Muscle of leg (tissue), 16 donors: ENCODE measurements at places on chromosomes 4 and X. TPM values are rescaled to one million over a fixed set of nuclear protein-coding genes. Genes with fewer than 3 reads are reported as not detected.

DNA sequence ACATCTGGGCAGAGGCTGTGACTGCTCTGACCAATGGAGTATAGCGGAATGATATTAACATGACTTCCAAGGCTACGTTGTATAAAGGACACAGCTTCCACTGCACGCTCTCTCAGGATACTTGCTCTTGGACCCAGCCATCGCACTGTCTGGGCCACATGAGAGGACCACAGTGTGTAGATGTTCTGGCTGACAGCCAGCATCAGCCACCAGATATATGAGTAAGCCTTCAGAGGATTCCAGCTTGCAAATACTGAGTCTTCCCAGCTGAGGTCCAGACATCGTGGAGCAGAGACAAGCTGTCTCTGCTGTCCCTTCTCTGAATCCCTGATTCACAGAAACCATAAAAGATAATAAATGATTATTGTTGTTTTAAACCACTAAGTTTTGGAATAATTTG lies 146.8 kb upstream of the USP9X start:
- no peak overlapping the region for H3K4me3 ChIP-seq
- no peaks in the 10 kb centered on the region for H3K36me3 ChIP-seq
- peaks cover 6% of the 10 kb centered on the region for H3K27me3 ChIP-seq
- peak overlapping the region; percentile 5 for H3K27ac ChIP-seq
- H3K4me1 ChIP-seq: peaks cover 7% of the 10 kb centered on the region
- DNase-seq: peak; percentile 42

- no peaks in the 10 kb centered on the region for H3K36me3 ChIP-seq
- no peaks in the 10 kb centered on the region for H3K27me3 ChIP-seq
- no peak overlapping the region for H3K27ac ChIP-seq
- DNase-seq: no peak
- H3K4me1 ChIP-seq: no peaks in the 10 kb centered on the region
- no peak overlapping the region for H3K4me3 ChIP-seq
Measured at GRCh38 chr4:74615411-74615810, 170.5 kb downstream of the AREG start.

DNA sequence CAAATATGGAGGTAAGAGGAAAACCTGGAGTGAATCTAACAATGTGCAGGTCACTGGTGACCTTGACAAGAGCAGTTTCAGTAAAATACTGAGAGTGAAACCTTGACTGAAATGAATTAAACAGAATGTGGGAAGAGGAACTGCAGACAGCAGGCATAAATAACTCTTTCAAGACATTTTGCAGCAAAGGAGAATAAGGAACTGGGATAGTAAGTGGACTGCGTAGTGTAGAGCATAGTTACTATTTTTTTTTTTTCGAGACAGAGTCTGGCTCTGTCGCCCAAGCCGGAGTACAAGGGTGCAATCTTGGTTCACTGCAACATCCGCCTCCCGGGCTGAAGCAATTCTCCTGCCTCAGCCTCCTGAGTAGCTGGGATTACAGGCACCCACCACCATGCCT lies 24.0 kb downstream of the RBMX start:
- peak; percentile 17 for DNase-seq
- no peaks in the 10 kb centered on the region for H3K27me3 ChIP-seq
- no peak overlapping the region for H3K4me3 ChIP-seq
- no peak overlapping the region for H3K27ac ChIP-seq
- peaks cover 15% of the 10 kb centered on the region for H3K36me3 ChIP-seq

DNA sequence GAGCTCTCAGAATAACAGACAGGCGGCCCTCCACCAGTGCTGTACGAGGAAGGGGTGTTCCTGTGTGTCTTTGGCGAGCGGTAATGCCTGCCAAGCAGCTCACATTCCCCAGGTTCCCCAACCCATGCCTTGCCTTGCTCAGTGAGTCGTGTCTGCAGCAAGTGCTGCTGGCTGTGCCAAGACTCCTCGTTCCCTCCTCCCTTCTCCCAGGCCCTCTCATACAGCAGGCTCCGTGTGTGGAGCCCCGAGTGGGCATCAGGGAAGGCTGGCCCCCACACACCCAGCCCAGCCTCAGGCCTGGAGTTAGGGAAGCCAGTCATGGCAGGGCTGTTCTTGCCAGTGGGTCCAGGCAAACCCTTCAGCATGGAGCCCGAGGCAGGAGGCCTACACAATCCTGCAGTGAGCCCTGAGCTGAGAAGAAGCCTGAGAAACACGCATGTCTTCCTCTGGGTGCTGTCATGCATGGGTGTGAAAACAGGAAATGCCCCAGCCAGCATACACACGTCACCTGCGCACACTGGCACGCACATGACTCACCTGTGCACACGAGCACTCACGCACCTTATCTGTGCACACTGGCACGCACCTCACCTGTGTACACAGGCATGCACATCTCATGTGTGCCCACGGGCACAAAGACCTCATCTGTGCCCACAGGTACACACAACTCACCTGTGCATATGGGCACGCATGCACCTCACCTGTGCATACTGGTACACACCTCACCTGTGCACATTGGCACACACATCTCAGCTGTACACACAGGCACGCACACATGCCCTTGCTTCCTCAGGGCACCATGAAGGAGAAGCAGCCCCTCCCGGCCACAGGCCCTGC lies 238.7 kb downstream of the DHRSX start:
- H3K27me3 ChIP-seq: no peaks in the 10 kb centered on the region
- H3K36me3 ChIP-seq: peaks cover 7% of the 10 kb centered on the region
- H3K27ac ChIP-seq: no peak overlapping the region
- DNase-seq: peak; percentile 11
- H3K4me1 ChIP-seq: no peaks in the 10 kb centered on the region
- no peak overlapping the region for H3K4me3 ChIP-seq

UGT2B11 gene
- total RNA-seq: 0.13 TPM

DNA sequence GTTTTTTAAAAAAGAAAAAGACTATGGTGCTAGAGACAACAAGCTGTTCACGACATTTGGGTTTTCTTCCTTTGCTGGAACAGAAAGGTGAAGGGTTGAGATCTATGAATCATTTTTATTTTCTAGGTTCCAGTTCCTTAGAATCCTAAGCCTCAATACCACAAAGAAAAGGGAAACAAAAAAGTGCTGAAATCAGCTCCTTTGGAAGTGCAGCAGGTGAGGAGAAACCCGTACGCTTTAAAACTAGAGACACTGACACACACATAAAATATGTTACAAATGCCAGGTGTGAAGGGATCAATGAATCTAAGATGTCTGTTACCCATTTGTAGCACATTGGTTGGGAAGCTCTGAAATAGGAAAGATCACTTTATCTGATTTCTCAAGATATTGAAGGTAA lies 125.2 kb downstream of the AREG start:
- H3K4me1 ChIP-seq: no peaks in the 10 kb centered on the region
- DNase-seq: no peak
- H3K27me3 ChIP-seq: no peaks in the 10 kb centered on the region

DNA sequence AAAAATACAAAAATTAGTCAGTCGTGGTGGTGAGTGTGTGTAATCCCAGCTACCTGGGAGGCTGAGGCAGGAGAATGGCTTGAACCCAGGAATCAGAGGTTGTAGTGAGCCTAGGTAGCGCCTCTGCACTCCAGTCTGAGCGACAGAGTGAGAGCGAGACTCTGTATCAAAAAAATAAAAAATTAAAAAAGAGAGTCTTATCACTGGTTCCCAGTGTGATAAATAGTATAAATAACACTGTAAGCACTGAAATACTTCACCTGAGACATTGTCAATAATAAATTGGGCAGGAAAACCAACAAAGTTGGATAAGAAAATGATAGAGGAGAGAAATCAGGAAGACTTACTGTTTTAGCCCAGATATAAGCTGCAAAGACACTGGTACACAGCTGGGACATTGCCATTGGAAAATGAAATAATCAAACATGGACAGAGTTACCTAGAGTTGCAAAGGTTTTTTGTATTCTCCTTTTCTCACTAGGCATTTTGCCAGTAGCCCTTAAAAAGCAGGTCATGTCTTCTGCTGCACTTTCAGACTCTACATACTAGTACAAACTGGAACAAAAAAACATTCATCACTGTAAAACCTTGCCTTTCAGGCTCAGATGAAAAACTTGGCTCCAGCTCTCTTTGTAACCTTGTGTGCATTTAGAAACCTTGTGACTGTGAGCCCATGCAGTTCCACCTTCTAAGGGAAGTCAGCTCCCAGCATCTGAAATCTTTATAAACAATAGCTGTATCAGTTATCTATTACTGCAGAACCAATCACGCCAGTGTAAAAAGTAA lies 55.0 kb upstream of the PPP1R2C start:
- no peak for DNase-seq
- no peaks in the 10 kb centered on the region for H3K4me1 ChIP-seq
- peaks cover 4% of the 10 kb centered on the region for H3K27me3 ChIP-seq
- H3K36me3 ChIP-seq: no peaks in the 10 kb centered on the region

GJB1 gene
- 0.04 TPM for total RNA-seq

GRCh38 chr4:138140879-138141278 lies 101.3 kb downstream of the SLC7A11 start:
- no peak overlapping the region for H3K27ac ChIP-seq
- H3K4me1 ChIP-seq: no peaks in the 10 kb centered on the region
- DNase-seq: peak; percentile 26
- H3K27me3 ChIP-seq: no peaks in the 10 kb centered on the region

DNA sequence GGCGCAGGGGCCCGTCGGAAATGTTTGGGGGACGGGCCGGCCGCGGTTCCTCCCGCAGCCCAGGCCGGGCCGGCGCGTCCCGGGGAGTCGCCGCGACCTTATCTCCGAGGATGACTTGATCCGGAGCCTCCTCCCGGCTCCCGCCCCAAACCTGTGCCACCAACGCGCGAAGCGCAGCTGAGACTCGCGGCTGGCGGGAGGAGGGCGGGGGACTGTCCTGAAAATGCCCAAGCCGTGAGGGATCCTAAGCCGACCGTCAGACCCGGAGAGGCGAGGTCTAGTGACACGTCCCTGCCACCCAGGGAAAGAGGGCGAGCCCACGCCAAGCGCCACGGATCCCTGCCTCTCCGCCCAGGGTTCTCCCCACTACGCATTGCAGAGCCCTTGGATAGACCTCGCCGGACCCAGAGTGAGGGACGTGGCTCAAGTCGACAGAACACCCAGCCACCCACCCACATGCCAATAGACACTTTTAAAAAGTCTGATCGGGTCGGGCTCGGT lies 26.9 kb downstream of the UTP14A start:
- H3K36me3 ChIP-seq: peaks cover under 1% of the 10 kb centered on the region
- DNase-seq: peak; percentile 29
- no peaks in the 10 kb centered on the region for H3K4me1 ChIP-seq
- H3K4me3 ChIP-seq: peak overlapping the region; percentile 25

IL13RA1 gene
- 27.5 TPM for total RNA-seq
